NCI-H2227 treated with DMSO at 0.1 percent for 48 hours (cell line): ENCODE measurements at places on chromosomes 6 and 20.

- DNase-seq = no peak
Observed at GRCh38 chr6:88840796-88841539, 122.5 kb downstream of the RNGTT start.

GRCh38 chr6:47681201-47681990, 17.0 kb upstream of the ADGRF4 start:
- DNase-seq = no peak

DNA sequence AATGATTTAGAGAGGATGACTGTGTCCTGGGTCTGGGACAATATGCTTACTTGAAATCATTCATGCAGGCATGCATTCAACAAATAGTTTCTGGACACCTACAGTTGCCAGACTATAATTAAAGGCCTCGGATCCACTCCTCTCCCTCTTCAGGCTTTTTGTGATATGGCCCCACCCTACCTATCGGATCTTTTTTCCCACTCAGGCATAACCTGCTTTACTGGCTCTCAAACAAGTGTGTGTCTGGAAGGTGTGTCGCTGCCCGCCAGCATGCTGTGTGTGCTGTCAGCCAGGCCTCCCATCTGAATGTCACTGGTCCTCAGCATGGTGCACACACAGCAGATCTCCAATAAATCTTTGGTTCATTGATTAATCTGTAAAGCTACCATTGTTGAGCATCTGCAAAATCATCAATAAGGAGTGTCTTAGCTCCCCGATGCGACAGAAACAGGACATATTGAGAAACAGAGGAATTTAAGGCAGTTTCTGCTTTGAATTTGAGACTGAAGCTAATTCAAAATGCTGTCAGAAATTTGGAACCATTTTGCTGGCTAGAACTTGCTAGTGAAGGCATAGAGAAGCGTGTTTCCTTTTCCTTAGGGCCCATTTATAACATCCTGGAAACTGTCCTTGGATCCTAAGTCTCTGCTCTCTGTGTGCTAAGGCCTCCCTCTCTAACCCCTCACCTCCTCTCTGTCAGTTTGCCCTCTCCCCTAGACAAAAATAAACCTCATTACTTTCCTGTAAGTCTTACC, 23.5 kb upstream of the CCN6 start:
- DNase-seq = no peak

DNA sequence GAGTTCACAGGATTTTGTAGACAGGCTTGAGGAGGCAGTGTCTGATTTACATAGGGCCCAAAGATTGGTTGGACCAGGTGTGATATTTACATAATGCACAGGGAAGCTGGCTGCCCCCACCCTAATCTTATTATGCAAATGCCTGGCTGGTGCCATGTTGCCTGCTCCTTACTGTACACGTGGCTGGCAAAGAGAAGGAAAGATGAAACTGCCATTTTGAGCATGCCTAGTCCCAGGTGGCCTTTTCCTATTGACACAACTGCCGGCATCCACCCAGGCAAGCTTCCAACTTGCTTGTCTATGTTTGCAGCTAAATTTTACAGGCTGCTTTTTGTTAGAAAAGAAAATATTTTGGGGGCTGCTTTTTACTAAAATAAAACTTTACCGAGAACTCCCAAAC, 174.6 kb downstream of the LMBRD1 start:
- no peak for DNase-seq

DNA sequence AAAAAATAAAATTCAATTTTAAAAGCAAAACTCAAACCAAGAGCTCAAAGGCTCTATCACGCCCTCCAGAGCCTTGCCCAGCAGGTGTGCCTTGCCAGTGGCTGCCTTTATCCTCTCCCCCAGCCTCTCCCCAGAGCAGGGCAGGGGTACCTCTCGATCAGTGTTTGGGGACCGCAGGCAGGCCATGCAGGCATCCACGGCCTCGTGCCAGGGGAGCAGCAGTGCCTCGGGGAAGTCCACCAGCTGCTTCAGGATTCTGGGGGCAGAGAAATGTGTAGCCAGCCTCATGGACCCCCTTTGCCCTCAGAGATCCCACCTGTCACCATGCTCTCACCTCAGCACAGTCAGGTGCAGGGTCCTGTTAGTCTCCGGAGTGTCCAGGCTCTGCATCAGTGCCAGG, 5.7 kb downstream of the CUL7 start:
- DNase-seq = no peak

- no peak for DNase-seq
Observed at GRCh38 chr6:130908958-130909357, 81.8 kb downstream of the SMLR1 start.

- no peak for DNase-seq
Observed at GRCh38 chr6:167150941-167151549, 6.7 kb downstream of the GPR31 start.

GRCh38 chr20:19784511-19785172, 26.6 kb downstream of the RIN2 start:
- DNase-seq = peak; percentile 86

DNA sequence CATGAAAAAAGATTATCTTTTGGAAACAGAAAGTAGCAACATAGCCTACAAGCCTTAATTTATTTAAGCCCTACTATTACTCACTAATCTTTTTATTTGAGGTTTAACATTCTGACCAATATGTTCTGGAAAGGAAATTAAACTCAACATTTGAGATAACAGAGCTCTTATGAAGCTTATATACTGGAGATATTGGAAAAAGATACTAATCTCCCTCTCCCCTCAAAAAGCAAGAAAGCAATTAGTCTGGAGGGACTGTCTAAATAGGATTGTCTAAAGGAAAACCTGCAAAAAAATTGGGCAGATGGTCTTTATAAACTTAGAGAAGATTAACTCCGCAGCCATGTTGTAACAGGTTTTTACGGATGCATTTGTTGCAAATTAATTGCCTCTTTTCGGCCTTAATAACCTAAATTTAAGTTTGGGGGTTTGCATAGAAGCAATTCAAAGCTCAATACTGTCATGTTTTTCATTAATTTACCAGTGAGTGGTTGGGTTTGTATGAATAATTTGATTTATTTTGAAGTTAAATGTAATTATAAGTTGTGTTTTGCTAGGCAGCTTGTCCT, 79.1 kb downstream of the SHLD1 start:
- DNase-seq = no peak

DNA sequence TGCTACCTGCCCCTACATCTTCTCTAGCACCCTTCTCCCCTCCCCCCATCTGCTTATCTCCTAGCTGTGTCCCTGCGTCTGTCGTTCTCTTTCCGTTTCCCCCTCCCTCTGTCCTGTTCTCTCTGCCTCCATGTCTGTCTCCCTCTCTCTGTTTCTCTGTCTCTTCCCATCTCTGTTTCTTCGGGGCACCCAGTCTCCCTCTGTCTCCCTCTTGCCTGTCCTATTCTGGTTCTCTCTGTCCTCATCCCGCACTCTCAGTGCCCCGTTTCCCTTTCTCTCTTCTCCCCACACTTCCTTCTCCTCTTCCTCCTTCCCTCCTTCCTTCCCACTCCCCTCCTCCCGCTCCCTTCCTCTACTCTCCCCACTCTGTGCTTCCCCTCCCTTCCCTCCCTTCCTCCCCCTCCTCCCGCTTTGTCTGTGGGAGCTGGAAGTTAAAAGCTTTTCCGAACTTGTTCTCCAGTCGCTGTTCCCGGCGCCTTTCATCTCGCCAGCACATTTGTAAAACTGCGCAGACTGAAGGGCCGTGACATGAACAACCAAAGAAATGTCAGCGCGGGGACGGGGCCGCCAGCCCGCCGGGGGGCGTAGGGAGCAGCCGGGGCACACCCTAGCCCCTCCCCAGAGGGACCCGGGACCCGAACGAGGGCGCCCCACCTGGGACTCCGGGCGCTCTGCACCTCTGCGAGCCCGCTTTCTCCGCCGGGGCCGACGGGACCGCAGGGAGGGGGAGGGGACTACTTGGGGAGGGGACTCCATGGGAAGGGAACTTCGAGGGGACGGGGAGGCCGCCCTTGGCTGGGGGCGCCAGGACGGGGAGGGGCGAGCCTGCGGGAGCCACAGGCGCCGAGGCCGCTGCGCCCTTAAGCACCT, 4.0 kb upstream of the CDH22 start:
- DNase-seq = peak; percentile 24

DNA sequence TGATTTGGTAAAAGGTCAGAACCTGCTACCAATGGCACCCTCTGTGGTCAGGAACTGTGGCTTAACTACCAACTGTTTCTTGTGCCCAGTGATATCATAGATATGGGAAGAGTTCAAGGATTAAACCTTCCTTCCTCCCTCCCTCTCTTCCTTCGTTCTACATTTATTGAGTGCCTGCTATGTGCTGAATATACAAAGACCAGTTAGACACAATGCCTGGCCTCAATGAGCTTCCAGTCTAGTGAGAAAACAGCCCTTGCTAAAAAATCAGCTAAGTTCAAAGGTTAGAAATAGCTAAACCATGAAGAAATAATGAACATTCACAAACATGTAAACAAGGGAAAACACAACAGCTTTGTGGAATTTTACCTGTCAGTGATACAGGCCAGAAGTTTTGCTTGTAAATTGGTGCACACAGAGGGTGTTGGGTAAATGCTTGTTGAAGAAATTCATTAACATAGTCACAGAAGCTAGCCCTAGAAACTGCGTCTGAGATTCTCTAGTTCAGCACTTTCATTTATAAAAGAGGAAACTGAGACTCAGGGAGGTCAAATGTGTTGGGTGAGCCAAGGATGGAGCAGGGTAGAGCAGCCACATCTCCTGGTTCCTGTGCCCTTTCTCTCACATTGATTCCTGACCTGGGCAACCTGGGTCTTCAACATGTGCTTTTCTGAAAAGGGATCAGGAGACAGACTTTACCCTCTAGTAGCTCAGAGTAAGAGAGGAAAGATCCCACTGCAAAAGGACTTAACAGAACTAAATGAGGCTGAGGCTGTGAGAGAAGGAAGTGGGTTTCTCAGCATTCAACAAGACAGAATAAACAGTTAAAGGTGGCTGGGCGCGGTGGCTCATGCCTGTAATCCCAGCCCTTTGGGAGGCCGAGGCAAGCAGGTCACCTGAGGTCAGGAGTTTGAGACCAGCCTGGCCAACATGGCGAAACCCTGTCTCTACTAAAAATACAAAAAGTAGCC, 14.4 kb upstream of the FOXO3 start:
- no peak for DNase-seq

- DNase-seq = no peak
Observed at GRCh38 chr6:24394780-24395437, 7.8 kb upstream of the MRS2 start.

GRCh38 chr6:45970326-45970725, 45.3 kb downstream of the CLIC5 start:
- peak; percentile 86 for DNase-seq

GRCh38 chr6:108312605-108313004, 17.8 kb downstream of the AFG1L start:
- DNase-seq = no peak

DNA sequence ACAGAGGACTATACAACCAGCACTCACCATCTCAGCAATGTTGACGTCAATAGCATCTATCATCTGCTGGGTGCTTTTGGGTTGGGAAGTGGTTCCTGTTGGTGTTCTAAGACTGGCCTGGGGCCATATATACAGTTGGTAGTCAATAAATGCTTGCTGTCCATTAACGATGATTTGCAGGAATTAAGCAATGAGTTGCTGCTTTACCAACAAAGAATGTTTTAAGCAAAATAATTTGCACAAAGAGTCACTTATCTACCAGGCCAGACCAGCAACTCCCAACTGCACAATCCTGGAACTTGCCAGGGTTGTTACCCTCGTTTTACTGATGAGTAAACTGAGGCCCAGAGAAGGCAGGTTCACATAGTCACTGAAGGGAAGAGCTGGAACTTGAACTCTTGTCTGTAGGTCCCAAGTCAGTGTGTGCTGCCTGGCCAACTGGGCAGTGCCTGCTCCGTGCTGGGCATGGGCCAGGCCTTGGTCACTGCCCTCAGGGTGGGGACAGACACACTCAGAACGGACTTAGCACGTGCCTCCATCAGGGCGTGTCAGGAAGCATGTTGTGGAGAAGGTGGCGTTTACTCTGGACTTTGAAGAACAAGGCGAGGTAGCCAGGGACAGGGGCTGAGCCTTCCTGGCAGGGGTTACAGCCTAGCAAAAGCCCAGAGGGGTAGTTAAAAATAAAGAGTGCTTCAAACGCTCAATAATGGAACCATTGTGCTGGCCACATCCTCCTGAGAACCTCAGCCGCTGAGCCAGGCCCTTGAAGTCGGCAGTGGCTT, 2.5 kb upstream of the SRC start:
- DNase-seq = no peak

DNA sequence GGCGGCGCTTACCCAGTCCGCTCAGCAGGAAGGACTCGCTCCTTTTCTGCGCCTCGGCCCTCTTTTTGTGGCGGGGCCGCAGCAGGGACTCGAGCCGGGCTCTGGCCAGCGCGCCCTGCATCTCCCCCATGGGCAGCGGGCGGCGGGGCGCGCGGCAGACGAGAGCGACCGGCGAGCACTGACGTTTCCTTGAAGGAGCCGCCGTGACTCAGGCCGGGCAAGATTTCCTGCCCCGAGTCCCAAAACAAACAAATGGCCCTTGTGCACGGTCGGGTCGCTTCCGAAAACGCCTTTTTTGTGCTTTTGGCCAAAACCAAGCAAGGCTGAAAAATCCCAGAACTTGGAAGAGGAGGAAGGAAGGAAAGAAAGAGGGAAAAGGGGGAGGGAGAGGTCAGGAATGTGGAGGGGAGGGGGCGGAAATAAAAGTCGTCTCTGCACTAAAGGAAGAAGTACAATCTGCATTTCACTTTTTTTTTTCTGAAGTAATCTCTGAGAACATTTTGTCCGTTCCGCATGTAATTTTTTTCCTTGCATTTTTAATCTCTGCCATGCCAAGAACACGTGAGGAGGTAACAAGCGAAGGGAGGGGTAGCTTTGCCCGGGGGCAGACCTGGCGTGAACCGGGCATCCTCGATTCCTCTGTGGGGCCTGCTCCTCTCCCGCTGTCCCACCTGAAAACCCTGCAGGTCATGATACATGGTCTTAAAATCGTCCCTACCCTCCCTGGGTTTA, 123.3 kb upstream of the SLC2A12 start:
- no peak for DNase-seq

GRCh38 chr6:41077536-41077935, 4.8 kb downstream of the NFYA start:
- no peak for DNase-seq

DNA sequence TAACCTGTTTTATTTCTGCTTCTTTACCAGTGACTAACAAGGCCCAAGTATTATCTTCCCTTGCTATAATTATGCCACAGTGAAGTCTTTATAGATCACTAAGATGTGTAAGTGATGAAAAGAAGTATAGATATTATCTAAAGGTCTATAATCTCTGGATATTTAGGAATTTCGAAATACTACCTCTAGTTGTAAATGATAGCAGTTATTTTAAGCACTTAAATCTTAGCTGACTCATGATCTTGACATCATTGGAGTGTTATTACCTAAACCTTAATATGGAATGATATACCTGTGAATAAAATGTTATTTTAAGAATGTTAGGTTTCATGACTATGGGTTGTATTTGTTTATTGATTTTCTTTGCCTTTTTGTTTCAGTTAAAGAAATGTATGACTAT, 31.5 kb downstream of the CDC40 start:
- DNase-seq = no peak

DNA sequence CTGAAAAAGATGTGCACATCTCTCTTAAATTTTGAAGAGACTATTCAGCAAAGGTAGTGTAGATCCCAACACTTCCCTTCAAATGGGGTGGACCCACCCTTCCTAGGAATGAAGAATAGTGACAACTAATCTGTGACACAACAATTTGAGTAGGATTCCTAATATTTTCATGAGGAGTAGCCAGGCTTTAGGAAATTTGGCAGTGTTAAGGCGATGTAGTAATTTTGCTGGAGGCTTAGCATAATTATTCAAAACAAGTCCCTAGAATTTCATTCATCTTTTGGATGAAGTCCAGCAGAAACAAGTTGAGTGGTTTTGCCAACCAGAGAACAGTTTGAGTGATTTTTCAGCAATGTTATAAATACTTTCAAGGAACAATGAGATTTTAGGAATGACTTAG, 52.4 kb downstream of the ELOVL4 start:
- DNase-seq = no peak
